ENCODE measurements at places on chromosomes 7 and 10.

DNA sequence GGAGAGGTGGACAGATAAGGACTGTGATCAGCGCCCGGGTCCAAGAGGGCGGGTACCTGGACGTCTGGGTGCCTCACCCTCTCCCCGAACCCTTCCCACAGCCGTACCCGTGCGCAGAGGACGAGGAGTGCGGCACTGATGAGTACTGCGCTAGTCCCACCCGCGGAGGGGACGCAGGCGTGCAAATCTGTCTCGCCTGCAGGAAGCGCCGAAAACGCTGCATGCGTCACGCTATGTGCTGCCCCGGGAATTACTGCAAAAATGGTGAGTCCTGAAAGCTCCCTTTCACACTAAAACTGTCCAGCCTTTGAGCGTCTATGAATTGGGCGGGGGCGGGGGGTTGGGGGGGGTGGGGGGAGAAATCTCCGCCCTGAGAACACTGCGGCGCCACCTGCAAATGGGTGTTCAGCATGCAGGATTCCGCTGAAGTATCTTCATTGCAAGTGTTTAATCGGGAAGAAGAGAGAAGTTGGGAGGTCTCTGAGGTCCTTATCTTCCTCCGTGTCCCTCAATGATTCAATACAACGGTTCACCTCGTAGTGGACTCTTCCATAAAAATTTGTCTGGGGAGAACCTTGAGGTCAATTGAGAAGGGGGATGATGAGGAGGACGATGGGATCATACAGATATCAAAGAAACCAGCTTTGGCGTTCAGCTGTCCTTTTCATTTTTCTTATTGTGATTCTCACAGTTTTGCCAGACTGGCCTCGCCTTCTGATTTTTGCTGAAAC is 906 bp downstream of the DKK1 start:
- DNase-seq: no peak

GRCh38 chr10:3482200-3482993 is 302.6 kb downstream of the KLF6 start:
- DNase-seq: peak; percentile 27

- no peak for DNase-seq
Observed at GRCh38 chr10:12639996-12640944, 290.9 kb downstream of the CAMK1D start.

DNA sequence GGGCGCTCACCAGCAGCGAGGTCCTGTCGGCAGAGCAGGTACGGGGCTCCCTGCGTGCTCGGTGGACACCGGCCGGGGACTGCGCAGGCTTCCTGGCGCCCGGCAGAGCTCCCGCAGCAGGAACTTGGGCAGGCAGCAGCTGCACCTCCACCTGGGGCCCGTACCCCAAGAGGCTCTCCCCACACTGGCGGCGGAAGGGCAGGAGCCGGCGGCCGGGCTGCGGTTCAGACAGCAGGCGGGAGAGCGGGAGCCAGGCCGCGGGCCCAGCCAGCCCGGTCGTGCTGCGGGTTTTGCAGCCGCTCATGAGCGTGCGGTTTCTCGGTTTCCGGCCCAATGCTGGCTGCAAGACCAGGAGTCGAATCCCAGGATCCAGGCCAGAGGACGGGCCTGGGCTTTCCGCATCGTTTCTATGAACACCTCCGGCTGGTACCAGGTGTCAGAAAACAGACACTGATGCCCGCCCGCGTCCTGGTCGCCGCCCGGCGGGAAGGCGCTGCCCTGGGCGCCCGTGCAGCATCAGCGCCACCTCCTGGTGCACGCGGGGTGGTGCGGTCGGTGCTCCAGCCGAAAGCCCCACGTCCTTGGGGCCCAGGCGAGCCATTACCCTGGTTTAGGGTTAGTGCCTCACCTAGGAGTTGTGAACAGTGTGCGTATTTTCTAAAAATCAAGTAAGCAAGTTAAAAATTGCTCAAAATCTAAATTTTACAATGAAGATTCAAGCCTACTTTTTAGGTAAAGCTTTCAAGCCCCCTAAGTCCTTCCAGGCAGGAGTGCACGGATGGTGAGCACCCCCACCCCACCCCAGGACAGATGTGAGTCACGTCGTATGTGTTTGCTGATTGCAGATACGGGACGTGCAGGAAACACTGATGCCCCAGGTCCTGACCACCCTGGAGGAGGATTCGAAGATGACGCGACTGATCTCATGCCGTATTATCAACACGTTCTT is 47.4 kb upstream of the PRKAR1B start:
- DNase-seq: peak; percentile 54

GRCh38 chr10:6200734-6201515 is 1.8 kb upstream of the PFKFB3 start:
- peak; percentile 31 for DNase-seq

GRCh38 chr7:23955145-23955544 is 245.1 kb downstream of the STK31 start:
- DNase-seq: no peak

GRCh38 chr10:1036341-1036791 is 10.7 kb upstream of the IDI2 start:
- DNase-seq: no peak

GRCh38 chr10:23194966-23195845 is 3.1 kb downstream of the PTF1A start:
- no peak for DNase-seq

GRCh38 chr7:139081584-139081983 is 27.9 kb downstream of the ZC3HAV1 start:
- DNase-seq: no peak

DNA sequence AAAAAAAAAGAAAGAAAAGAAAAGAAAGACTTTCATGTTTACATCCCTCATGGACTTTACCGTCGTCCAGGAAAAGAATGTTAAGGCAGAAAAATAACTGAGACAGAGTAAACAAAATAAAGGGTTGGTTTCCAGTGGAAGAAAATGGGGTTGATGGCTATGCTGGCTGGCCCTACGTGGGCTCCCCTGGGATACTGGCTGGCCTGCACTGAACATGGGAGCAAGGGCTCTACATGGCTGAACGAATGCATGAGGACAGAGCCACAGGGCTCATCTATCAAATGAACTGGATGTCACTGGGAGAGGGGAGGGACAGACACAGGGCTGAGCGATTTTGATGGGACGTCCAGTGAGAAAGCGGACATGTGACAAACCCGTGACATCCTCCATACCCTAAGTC is 2.5 kb upstream of the UCMA start:
- DNase-seq: no peak

GRCh38 chr7:91045606-91046005 is 218.6 kb upstream of the FZD1 start:
- DNase-seq: no peak

DNA sequence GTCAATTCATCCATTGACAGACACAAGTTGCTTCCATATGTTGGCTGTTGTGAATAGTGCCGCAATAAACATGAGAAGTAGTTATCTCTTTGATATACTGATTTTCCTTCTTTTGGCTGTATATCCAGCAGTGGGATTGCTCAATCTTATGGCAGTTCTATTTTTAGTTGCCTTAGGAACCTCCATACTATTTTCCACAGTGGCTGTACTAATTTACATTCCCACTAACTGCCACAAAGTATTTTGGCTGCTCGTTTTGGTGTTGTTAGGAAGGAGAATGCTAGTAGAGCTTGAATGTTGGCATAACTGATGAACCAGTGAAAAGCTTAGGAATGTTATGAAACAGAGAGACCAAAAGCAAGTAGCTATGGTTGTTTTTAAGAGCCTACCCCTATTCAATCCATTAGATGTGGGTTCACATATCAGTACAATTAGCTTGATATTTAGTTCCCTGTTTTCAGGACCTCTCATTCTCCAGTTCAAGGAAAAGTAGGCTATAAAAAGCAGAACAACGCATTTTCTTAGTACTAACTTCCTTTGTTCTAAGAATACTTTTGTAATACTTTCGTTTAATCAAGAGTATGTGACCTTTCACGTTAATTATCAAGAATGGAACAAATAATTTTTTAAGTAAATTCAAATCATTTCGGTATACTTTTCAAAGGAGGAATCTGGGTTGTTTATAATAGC is 100.3 kb downstream of the FAS start:
- DNase-seq: no peak

DNA sequence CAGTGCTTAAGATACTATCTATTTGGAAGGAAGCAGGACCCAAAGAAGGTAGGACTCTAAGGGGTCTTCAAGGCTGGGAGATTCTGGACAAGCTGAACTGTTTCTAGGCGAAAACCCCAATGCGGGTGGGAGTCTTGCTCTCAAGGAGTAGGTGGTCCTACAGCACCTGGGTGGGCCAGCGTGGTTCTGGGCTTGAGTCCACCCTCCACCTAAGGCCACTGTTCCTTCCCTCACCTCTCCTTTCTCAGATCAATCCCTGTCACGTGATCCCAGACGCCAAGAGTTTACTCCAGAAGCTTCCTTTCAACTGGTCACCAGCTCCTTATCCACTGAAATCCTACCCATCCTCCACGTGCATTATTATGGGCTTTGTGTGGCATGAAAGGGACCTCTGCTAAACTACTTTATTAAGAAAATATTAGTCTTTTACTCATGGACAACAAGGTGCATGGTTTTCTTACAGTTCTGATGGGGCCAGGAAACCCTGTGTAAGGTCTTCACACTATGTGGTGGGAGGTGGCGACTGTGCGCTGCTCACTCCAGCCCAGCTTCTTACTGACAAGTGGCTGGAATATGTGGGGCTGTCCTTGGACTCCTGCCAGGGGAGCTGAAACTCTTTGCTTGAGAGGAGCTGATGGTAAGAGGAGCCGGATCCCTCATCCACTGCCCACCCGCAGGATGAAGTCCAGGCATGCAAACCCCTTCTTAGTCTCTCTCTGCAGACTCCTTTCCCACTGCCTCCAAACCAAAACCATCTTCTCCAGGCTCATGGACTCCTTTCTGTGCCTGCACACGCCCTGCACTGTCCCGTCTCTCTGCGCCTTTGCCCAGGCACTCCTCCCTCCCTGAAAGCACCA is 1.6 kb downstream of the ZNF746 start:
- DNase-seq: no peak

DNA sequence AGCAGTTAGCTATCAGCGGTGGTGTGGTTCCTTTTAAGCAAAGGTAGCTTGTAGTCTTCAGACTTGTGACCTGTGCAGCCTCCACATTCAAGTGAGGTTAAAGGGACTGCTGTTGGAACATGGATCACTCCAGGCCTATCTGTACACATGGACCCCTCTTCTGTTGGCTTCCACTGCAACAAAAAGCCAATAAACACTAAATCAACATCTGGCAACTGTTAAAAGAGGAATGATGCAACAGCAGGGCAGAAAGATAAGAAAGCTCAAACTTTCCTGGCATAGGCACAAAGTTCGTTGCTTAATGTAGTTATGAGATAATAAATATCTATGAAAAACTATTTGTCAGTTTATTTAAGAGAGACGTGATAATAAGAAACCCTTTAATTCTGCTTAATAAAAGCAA is 4.0 kb upstream of the MINPP1 start:
- no peak for DNase-seq

- peak; percentile 85 for DNase-seq
Observed at GRCh38 chr10:128211953-128212727, 85.9 kb upstream of the MKI67 start.

- DNase-seq: no peak
Observed at GRCh38 chr10:123390332-123390731, 236.1 kb downstream of the BUB3 start.

DNA sequence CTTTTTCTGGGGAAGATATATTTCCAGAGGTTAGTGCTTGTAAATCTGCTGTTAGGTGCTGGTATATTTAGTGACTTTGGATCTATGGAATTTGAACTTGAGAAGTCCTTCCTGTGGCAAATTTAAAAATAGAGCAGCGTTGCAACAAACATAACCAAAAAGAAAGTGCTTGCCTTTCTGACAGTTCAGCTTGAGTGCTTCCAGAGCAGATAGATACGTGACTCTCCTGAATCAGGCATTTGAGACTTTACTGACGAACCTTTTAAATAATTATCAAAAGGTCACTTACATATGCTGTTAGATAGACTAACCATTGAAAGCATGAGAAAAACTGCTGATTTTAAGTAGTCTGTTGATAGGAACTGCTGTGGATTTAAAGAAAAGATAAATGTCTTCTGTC is 387.5 kb upstream of the LRRTM3 start:
- DNase-seq: no peak

DNA sequence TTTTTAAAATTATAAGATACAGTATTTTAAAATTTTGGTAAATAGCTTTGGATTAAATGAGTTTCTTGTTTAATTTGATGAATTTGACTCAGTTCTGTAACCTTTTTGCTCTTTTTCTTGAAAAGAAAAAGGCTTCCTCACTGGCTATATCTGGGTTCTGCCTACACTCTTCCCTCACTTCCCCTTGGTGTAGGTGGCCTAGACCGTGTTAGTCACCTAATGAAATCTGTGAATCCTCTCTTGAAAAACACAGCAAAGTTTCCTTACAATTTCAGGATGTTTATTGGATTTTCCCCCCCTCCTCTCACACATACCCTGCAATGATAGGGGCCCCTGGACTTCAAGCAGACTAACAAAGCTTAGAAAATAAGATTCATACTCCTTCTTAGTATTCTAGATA is 231.6 kb downstream of the ADK start:
- no peak for DNase-seq

DNA sequence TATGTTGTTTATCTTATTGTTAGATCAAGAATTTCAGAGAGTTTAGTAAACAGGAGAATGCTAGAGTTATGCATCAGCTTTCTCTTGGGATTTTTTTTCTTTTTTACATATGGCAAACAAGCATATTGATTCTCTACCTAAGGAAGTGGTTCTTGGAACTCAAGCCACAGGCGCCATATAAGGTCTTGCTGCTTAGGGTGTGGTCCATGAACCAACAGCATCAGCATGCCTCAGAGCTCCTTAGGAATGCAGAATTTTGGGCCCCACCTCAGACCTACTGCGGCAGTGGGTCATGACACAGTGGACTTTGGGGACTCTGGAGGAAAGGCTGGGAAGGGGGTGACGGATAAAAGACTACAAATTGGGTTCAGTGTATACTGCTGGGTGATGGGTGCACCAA is 230.8 kb downstream of the SKAP2 start:
- DNase-seq: no peak

GRCh38 chr10:88125766-88126165 is 262.3 kb downstream of the PTEN start:
- no peak for DNase-seq

DNA sequence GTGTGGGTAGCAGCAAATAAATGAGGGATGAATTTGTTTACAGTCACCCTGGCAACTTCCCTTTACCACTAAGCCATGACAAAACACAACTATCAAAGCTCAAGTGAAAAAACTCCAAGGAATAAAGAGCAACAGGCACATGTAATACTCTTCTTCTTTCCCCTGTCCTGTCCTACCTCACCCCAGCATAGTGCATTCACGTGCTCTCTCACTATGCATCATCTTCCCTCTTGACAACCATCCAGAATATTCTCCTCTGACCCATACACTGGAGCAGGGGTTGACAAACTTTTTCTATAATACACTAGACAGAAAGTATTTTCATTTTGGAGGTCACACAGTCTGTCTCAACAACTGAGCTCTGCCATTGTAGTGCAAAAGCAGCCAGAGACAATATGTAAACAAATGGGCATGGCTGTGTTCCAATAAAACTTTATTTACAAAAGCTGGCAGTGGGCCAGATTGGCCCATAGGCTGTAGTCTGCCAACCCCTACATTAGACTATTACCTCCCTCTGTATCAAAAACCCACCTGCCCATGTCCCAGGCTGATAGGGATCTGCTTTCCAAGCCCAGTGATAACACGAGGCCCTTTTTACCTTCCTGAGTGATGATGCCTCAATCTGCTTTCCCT is 354.5 kb downstream of the FGFR2 start:
- DNase-seq: no peak
